A549 (cell line): ENCODE measurements at places on chromosomes 3 and 15. TPM values are rescaled to one million over a fixed set of nuclear protein-coding genes. Genes with fewer than 3 reads are reported as not detected.

FETUB gene
- polyA plus RNA-seq = 0.06 to 0.14 TPM in 2 of 3 replicates, not detected in the other

GRCh38 chr15:46961795-46962194 is 755.5 kb upstream of the SEMA6D start:
- no peak for DNase-seq

SCG3 gene
- polyA plus RNA-seq = 0.03 TPM in 1 of 3 replicates, not detected in the others

DNA sequence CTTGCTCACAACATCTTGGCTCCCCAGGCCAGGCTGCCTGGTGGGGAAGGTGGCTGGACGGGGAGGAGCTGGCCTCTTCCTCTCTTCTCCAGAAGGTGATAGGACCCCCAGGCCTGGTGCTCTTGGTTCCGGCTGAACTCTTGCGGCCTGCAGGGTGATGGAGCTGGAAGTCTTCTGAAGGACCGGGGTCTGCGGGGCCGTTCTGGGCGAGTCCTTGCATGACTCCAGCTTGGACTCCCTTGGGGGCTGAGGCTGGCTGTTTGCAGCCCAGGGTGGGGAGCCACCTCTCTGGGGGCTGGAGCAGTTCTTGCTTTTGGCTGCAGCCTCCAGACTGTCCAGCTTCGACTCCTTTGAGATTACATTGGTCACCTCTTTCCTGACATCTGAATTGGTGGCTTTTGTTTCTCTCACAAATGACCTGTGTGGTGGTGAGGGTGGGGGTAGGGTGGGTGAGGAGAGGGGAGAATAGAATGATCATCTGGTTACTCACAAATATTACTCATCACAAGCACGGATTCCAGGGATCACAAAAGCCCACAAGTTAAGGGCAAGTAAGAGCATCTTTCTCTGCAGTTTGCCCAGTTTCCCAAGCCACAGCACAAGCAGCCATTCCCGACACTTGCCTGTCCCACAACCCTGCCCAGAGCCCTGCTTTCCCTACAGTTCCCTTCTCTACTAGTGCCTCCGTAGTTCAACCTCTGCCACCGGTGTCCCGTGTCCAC is 149.1 kb upstream of the HACD2 start:
- peak; percentile 63 for DNase-seq

- DNase-seq = peak; percentile 91
These were observed at the start of gene KBTBD8 for GRCh38 chr3:66998113-66998903. KBTBD8 (plus strand) TSS chr3:66998307; CDS start chr3:66998356, 49 bp downstream.

CPLX3 gene
- polyA plus RNA-seq = not detected in 3 replicates

DNA sequence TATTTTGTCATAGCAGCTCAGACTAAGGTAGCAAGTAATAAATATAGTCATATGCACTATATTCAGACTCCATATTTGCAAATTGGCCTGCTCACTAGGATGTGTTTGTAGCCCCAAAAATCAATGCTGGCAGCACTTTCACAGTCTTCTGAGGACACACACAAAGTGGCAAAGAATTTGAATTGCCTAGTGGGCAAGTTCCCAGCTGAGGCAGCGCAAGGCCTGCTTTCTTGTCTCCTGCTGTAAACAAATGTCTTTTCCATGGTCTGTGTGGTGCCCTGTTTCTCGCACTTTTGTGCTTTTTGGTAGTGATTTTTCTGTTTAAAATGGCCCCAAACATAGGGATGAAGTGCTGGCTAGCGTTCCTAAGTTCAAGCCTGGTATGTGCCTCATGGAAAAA is 416.0 kb downstream of the OCA2 start:
- DNase-seq = no peak

GRCh38 chr3:31634476-31634875 is 101.8 kb downstream of the STT3B start:
- DNase-seq = no peak

DNA sequence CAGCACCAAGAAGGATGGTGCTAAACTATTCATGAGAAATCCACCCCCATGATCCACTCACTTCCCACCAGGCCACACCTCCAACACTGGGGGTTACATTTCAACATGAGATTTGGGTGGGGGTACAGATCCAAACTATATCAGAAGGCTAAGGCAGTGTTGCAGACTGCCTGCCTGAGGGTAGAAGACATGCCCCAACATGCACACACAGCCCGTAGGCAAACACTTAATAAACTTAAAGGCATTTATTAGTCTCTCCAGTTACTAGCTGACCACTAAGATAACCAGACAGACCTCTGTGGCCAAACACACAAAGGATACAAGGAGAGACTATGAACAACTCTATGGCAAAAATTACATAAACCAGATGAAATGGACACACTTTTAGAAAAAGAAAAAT is 10.2 kb downstream of the FAM162A start:
- DNase-seq = no peak

GRCh38 chr3:61601831-61602230 is 40.5 kb downstream of the PTPRG start:
- DNase-seq = no peak

DNA sequence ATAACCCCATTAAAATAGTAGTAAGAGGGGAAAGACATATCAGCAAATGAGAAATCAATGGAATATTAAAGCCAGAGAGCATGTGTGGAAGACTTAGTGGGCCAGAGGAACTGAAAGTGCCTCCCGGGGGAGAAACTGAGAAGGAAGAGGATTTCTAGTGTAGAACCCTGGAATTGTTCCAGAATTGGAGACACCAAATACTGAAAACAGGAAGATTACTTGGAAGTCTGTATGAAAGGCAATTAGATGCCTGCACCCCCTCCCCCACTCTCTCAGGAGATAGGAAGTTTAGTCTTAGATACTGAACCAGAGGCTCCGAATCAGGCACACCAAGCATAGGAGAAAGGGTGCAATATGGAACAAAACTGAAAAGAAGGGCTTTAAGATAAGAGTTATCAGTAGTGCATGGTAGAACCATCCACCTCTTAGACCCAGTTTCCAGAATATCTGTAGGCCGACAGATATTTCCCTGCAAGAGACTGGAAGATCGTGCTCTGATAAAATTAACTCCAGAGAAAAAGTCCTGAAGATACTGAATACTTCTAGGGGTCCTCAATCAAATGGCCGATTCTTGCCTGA is 32.4 kb downstream of the KLHL18 start:
- no peak for DNase-seq

ISLR gene
- 0.25 to 0.43 TPM (median 0.30 TPM) in 3 replicates for polyA plus RNA-seq

GRCh38 chr3:58049143-58049785 is 41.0 kb downstream of the FLNB start:
- peak; percentile 66 for DNase-seq

- DNase-seq = no peak
These were observed 8.5 kb upstream of the CHMP2B start for GRCh38 chr3:87218560-87218959.

- DNase-seq = no peak
These were observed 855.4 kb upstream of the ARPP21 start for GRCh38 chr3:34783876-34784275.

- DNase-seq = no peak
These were observed 11.6 kb downstream of the ATOSA start for GRCh38 chr15:52667597-52667996.

DNA sequence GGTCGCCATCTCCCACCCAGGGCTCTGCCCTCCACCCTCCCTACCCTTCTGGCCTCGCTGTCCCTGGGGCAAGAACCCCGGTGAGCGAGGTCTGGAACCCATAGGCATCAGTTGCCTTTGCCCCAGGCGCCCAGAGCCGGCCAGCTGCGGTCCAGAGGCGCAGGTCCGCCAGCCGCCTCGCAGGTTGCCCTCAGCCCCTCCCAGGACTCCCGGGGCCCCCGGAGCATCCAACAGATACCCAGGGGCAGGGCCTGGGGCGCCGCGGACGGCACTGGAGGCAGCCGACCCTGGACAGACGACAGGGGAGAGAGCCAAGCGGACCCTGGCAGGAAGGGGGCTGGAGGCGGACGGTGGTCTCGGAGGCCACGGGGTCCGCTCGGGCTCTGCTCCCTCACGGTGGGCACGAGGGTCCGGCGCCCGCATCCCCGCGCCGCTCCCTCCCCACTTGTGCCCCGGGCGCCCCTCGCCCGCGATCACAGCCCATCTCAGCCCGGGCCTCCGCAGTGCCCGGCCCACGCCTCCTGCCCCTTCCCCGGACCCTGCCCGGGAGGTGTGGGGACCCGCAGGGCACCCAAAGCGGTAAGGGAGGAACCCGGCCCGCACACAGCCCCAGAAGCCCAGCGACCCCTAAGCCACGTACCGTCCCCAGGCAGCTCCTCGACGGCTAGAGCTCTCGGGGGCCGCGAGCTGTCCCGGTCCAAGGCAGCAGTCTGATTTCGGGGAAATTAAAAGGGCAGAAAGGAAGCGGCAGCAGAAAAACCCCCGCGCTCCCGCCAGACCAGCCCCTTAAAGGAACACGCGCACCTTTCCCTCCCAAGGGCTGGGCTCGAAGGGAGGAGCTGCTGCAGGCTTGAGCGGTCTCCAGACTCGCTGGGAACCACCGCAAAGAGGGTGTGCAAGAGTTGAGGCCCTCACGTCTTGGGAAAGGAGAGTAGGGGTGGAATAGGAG is at the start of gene HAPLN3:
TSS of gene HAPLN3 (minus strand) at position 726 of the 949 bp plus-strand sequence. CDS start 8,246 bp downstream, outside the sequence.
- peak; percentile 60 for DNase-seq

GRCh38 chr15:69444686-69445085 is 7.9 kb upstream of the RPLP1 start:
- no peak for DNase-seq

- no peak for DNase-seq
These were observed 169.6 kb upstream of the IL12A start for GRCh38 chr3:159818997-159819500.

RRP9 gene
- 31.3 to 35.1 TPM (median 34.3 TPM) in 3 replicates for polyA plus RNA-seq

PLSCR4 gene
- 5.8 to 10.1 TPM (median 8.3 TPM) in 3 replicates for polyA plus RNA-seq

DNA sequence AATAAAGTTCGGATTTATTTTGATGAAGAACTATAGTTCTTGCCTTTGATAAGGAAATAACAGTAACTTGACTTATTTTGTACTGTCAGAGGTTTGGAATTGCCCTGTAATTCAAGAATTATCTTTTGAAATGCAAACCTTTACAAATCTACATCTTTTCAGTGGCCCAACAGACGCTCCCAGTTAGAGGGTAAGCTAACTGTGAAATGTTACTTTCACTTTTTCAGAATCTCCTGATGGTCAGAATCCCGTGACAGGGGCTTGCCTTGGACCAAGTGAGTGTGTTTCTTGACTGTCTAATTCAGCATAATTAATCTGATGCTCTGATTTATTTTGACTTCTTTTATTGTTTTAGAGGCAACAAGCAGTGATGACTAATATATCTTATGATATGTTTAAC is 262.5 kb downstream of the PLOD2 start:
- DNase-seq = no peak

DNA sequence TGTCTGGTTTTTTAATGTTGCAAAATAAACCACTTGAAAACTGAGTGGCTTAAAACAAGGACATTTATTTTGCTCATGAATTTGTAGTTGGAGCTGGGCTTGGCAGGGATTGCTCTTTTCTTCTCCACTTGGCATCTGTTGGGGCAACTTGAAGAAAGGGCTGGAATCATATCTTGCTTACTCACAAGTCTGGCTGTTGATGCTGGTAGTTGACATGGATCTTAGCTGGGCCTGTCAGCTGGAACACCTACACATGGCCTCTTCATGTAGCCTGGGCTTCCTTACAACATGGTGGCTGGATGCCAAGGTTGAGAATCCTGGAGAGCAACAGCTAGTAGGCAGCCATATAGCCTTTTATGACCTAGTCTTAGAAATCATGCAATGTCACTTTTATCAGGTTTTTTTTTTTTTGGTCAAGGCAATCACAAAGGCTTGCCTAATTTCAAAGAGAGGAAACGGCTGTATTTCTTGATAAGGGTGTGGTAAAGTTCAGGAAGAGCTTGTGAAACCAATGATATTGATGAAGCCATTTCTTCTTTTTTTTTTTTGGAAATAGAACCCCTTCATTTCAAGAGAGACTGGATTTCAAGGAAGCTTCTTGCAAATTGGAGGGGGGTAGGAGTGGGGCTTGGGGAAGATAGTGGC is 262.1 kb downstream of the IL20RB start:
- DNase-seq = no peak

GALNT15 gene
- polyA plus RNA-seq = not detected in 3 replicates

DNA sequence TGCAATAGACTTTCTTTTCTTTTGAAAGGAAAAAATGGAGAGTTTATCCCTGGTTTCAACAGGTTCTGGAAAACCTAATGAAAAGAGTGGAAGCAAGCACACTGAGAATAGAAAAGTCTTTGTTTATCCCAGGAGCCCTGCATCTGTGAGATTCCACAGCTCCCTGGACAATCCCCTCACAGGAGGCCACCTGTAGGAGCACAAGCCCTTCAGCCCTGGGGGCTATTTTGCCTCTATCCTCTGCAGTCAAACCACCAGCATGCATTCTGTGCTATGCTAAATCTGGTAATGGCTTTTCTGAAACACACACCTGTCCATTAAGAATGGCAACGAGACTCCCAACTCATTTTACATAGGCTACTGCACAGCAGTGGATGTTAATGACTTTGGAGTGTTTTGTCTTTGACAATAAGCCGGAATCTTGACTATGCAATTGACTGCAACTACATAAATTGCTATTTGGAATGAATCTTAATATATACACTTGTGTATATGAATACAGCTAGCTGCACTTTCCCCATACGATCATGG is 369.4 kb downstream of the NR2F2 start:
- no peak for DNase-seq

CXCR6 gene
- polyA plus RNA-seq = not detected in 3 replicates

DNA sequence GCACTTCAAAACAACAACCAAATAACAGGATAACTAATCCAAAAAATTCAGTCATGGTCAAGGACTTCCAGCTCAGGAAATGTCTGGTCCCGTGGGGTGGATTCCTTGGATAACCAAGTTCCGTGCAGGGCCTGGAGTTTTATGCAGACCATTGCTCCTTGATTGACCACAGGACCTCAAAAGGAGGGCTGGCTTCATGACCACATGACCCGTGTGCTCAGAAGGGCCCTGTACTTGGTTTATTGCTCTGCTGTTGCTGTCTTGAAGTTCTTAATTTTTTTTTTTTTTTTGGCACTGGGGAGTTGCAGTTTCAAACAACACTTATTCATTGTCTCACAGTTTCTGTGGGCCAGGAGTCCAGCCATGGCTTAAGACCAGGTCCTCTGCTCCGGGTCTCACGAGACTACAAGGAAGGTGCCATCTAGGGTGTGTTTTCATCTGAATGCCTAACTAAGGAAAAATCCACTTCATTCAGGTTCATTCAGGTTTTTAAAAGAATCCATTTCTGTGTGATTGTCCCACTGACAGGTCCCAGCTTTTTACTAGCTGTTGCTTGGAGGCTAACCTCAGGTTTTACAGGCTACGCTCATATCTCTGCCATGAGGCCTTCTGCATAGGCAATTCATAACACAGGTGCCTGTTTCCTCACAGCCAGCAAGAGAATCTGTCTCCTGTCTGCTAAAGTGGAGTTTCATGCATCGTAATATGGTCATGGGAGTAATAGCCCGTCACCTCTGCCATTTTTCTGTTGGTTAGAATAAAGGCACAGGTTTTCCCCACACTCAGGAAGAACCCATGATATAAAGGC is 65.3 kb downstream of the FLNB start:
- no peak for DNase-seq

GRCh38 chr3:139132976-139133375 is 88.3 kb upstream of the PRR23C start:
- DNase-seq = no peak

CCDC191 gene
- polyA plus RNA-seq = 2.3 to 3.0 TPM (median 2.5 TPM) in 3 replicates

GRCh38 chr3:132382688-132383194 is 34.6 kb upstream of the DNAJC13 start:
- no peak for DNase-seq

- no peak for DNase-seq
These were observed 14.3 kb downstream of the TPM1 start for GRCh38 chr15:63056829-63057228.

ADCY5 gene
- 0.38 to 0.57 TPM (median 0.46 TPM) in 3 replicates for polyA plus RNA-seq

CCDC39 gene
- polyA plus RNA-seq = not detected in 3 replicates

GRCh38 chr3:69784954-69785514 is 45.8 kb downstream of the MITF start:
- peak; percentile 65 for DNase-seq

ZNF619 gene
- 2.2 TPM in 3 replicates for polyA plus RNA-seq

- DNase-seq = no peak
These were observed 249.0 kb downstream of the MCTP2 start for GRCh38 chr15:94480289-94480834.

FURIN gene
- polyA plus RNA-seq = 23.1 to 37.1 TPM (median 33.3 TPM) in 3 replicates

CRBN gene
- polyA plus RNA-seq = 21.8 to 28.1 TPM (median 25.8 TPM) in 3 replicates

STRC gene
- polyA plus RNA-seq = 0.07 to 0.08 TPM in 2 of 3 replicates, not detected in the other
